Activated CD8-positive, alpha-beta memory T cell treated with anti-CD3 and anti-CD28 coated beads for 1 hour (primary cell): ENCODE measurements at places on chromosomes 3 and 15.
A peak's percentile ranks its signal among the peaks of the same experiment; 100 is the strongest.

- no peak for DNase-seq
Observed at GRCh38 chr3:141331377-141332318, 36.7 kb upstream of the ZBTB38 start.

DNA sequence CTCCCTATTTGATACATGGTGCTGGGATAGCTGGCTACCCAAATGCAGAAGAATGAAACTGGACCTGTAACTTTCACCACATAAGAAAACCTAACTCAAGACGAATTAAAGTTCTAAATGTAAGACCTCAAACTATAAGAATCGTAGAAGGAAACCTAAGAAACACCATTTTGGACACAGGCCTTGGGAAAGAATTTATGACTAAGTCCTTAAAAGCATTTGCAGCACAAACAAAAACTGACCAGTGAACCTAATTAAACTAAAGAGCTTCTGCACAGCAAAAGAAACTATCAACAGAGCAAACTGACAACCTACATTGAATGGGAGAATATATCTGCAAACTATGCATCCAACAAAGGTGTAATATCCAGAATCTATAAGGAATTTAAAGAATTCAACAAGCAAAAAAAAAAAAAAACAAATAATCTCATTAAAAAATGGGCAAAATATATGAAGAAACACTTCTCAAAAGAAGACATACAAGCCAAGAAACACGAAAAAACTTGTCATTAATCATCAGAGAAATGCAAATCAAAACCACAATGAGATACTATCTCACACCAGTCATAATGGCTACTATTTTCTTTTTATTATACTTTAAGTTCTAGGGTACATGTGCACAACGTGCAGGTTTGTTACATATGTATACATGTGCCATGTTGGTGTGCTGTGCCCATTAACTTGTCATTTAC, 37.0 kb downstream of the HDGFL3 start:
- DNase-seq = no peak

DNA sequence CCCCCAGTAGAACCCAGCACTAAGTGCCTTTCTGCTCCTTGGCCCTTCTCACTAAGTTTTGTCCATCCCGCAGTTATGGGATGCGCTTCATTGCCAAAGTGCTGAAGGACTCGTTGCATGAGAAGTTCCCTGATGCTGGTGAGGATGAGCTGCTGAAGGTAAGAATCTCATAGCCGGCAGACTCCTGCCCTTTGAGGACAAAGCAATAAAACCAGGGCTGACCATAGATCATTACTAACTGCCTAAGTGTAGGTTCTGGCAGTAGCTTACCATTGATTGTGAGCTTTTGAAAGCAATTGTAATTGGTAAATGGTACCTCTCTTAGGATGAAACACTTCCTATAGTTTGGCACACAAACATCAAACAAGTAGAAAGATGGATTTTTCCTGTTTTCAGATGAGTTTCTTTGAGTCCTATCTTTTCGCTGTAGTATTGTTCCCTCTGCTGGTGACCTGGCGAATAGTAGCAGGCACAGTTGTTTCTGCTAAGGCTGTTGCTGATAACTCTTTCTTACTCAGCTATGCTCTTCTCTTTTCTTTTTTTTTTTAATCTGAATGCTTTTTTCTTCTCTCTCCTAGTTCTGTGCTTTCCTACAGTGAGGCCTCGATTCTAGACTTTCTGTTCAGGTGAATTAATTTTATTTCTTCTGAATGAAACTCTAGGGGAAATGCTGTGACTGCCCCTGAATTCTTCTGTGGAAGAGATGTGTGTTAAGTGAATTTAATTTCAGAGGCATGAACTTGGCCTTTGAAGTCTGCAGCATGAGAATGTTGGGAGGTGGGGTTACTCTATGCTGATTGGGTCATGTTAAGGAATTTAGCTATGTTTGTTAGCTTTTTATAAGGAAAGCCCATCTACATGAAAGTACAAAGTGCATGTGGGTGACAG, 47.4 kb upstream of the CRTC3 start:
- no peak for DNase-seq

GRCh38 chr15:80491163-80491847, 87.1 kb downstream of the ARNT2 start:
- DNase-seq = no peak

DNA sequence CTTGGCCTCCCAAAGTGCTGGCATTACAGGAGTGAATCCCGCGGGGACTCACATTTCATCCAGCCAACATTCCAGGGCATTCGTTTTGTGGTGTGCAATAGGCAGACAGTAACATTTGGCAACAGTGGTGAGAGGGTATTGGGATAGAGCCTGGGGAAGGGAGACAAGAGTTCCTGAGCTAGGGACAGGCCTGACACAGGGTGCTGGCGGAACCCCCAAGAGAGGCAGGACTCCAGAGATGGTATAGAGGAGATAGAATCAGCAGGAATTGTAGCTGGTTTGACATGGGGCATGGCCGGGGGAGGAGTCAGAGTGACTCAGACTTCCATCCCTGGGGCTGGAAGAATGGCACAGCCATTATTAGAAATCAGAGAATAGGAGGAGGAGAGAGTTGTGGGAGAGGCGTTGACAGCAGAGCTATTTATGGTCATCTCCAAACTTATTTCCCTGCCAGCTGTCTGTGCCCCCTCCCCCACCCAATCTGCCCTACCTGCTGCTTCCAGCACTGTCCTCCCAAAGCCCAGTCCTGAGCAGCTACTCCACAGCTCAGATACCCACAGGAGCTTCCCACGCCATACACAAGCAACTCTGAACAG, 4.4 kb upstream of the IDH2 start:
- DNase-seq = no peak

- peak; percentile 4 for DNase-seq
Observed at GRCh38 chr15:94164202-94164807, 67.1 kb upstream of the MCTP2 start.

DNA sequence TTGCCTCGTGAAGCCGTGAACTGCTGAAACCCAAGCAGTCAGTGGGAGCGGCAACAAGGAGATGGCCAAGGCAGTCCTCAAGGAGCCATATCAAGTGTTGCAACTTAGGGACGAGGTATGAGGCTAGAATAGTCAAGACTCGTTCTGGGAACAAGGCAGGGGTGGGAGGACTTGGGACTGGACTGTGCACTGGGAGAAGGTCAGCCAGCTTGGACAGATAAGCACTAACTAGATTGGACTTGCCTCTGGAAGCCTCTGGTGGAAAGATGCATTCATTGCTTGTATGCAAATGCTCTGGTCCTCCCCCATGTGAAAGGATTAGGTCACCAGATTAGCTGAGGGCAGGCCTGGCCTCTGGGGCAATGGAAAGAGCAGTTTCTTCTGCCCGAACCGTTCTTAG, 123.3 kb upstream of the CTNNB1 start:
- no peak for DNase-seq

DNA sequence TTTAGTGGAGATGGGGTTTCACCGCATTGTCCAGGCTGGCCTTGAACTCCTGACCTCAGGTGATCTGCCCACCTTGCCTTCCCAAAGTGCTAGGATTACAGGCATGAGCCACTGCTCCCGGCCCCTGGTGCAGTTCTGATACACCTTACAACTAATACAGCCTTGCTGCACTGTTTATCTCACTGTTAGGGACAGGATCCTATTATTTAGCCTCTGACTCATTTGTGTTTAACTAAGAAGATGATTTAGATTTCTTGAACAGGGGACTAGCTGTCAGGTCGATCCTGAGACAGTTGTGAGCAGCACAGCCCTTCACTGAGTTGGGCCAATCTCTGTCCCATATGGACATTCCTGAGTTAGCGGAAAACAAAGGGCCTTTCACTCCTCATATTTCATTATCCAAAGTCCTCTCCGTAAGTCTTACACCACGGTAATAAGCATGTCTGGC, 19.2 kb downstream of the GYG1 start:
- DNase-seq = no peak

DNA sequence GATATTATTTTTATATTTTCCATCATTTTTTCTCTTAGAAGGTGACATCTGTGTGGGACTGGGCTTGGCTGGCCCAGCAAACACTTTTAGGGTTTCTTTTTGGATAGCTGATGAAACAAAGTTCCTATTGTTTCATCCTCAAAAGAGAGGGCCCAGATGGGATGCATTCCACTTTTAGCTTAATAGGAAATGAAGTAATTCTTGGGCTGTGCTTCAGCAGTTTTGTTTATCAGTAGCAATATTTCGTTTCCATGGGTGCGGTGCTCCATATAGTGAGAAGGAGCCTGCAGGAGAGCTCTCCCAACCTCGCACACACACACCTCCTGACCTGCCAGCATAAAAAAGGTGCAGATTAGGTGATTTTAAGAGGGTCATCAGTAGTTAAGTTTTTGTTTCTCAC, 147.5 kb downstream of the AKAP13 start:
- DNase-seq = no peak

GRCh38 chr3:58754074-58754473, 87.5 kb upstream of the FAM3D start:
- no peak for DNase-seq

DNA sequence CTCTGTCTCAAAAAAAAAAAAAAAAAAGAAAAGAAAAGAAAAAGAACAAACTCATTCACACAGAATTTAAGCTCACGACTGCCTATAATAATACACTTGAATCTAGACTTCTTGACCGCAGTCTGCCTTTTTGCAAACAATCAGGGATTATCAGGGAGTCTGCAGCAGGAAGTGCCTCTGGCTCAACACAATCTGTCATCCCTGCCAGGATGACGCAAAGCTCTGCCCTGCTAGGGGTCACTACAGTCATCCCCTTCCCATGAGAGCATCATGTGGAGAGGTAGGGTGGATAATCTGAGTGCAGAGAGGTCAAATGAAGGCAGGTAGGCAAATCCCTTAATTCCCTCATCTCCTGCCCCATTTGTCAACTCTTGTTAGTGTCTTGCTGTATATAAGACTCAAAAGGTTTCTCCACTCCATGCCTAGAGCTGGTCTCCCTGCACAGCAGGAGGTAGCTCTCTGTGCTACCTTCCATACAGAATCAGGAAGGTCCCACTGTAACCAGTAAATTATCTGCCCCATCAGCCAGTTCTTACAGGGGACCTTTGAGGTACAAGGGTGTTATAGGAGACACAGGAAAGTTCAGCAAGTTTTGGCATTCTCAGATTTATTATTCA, 4.2 kb downstream of the UBAP1L start:
- DNase-seq = no peak

GRCh38 chr15:99895189-99895955, 162.1 kb upstream of the LYSMD4 start:
- no peak for DNase-seq

DNA sequence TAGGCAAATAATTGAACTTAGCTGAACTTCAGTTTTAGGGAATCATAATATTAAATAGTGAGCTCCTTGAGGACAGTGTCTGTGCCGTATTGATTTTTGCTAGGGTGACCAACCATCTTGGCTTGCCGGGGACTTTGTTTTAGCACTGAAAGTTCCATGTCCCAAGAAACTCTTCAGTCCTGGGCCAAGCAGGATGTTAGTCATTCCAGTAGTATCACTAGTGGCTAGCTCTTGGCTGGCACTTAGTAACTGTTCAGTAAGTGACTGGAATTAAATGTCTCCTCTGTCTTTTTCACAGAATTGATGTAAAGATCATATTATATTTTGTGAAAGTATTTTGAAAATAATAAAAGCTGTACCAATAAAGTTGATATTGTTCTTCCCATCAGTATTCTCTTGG, 42.3 kb downstream of the RSRC1 start:
- DNase-seq = no peak

GRCh38 chr3:114872050-114872449, 275.0 kb downstream of the ZBTB20 start:
- no peak for DNase-seq

DNA sequence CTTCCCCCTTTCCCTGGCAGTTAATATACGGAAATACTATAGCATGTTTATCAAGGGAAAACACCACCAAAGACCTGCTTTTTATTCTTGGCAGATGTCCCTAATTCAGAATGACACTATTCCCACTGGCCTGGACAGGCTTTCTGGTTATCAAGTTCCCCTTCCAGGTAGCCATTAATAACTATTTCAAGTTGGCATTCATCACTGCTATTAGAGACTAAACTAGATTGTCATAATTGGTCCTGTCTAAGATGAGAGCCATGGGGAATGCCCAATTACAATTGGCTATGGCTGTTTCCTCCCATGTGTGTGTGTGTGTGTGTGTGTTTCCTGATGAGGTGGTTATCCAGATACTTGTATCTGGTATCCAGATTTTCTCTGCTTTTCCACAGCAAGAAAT, 608.1 kb downstream of the SQOR start:
- no peak for DNase-seq

DNA sequence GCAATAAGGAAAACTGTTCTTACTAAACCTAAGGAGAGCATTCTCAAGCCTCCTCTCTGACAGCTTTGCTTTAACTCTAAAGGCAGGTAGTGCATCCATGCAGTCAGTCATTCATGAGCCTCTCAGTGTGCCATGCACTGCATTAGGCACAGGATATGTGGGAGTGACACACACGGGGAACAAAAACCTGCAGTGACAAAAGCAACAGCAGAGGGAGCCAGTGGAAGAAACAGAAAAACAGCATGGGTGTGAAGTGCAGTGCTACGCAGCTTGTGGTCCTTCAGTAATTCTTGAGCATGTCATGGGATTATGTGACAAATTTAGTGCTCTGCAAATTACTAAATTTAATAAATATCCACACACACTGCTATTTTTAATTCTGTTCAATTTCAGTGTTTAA, 230.7 kb downstream of the BBX start:
- DNase-seq = no peak

DNA sequence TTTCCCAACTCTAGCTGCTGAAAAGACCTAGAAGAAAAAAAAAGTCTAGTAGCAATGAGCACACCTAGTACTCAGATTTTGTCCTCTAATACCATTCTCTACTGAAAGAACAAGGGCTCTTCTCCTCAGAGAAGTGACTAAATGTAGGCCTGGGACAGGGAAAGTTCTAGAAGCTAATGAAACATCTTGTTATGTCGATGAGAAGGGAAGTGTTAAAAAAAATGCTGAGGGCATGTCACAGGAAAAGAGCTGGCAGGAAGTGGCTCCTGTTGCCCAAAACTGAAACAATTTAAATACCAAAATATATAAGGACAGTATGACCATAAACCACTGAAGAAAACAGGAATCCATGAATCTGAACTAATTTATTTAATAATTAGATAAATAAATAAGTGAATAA, 581.4 kb upstream of the TBL1XR1 start:
- no peak for DNase-seq

- no peak for DNase-seq
Observed at GRCh38 chr3:183533412-183534132, 21.9 kb downstream of the KLHL6 start.

DNA sequence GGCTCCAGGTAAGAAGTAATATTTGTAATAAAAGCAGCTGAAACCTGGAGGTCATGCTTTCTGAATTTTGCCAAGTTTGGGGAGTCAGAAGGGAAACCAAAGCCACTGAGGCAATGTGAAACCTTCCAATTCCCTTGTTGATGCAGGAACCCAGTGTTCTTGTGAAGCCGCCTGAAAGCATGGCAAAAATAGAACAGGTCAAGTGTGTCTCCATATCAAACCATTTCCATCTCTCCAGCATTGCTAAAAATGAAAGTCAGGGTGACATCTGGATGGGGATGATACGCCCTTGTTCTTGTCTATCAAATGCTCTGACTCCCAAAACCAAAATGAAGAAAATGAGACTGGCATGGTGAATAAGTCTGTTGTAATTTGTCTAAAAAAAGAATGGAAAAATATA, 362.5 kb downstream of the VPS13C start:
- DNase-seq = no peak

GRCh38 chr3:45041666-45042065, 15.6 kb downstream of the CLEC3B start:
- no peak for DNase-seq

GRCh38 chr3:50430191-50430590, 70.9 kb upstream of the TMEM115 start:
- no peak for DNase-seq
